ENCODE measurements at places on chromosomes 6 and 20.
A peak's percentile ranks its signal among the peaks of the same experiment; 100 is the strongest.

DNA sequence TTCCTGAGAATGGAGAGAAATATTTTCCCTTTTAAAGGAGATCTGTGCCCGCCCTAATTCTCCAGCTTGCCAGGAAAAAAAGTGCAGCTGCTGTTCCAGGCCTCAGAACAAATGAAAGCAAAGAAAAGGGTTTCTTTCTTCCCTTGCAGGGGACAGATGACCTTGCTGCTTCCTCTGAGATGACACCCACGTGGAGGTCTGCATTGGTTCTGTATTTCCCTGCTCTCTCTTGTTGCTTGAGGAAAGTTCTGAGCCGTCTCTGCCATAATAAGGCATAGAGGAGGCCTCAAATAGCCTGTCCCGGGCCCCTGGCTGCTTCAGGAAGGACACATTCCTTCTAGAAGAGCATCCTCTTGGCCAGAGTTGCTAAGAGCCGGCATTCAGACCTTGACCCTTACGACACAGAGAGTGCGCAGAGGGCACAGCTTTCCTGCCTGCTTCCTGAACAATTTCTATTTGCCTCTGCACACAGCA is 501.8 kb upstream of the SULF2 start:
- H3K4me1 ChIP-seq = peaks cover 19% of the 10 kb centered on the region

- H3K4me3 ChIP-seq = no peak overlapping the region
- no peak for DNase-seq
- no peaks in the 10 kb centered on the region for H3K36me3 ChIP-seq
- H3K4me1 ChIP-seq = no peaks in the 10 kb centered on the region
- no peaks in the 10 kb centered on the region for H3K27me3 ChIP-seq
Measured at GRCh38 chr6:161017766-161018564, 26.4 kb downstream of the MAP3K4 start.

GRCh38 chr20:53149148-53149889 is 177.2 kb downstream of the TSHZ2 start:
- peaks cover 3% of the 10 kb centered on the region for H3K27me3 ChIP-seq
- no peak overlapping the region for H3K4me3 ChIP-seq
- no peak overlapping the region for H3K27ac ChIP-seq
- H3K36me3 ChIP-seq = no peaks in the 10 kb centered on the region
- no peak for DNase-seq
- H3K4me1 ChIP-seq = no peaks in the 10 kb centered on the region

DNA sequence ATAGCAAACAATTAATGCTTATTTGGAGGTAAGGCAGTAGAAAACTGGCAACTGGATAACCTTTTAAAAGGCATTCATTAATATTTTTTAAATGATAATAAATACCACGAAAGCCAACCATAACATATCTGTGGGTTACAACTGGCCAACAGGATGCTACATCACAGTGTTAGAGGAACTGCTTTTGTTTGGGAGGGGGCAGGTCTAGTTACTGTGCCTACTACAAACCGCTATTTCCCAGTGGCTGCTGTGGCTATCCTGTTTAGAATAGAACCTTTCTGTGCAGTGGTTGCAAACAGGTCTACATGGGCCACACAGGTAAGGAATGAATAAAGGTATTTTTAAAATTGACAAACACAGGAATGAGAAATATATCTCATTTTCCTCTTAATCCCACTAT is 976 bp downstream of the PIGT start:
- peak overlapping the region; percentile 79 for H3K4me3 ChIP-seq
- DNase-seq = no peak

DNA sequence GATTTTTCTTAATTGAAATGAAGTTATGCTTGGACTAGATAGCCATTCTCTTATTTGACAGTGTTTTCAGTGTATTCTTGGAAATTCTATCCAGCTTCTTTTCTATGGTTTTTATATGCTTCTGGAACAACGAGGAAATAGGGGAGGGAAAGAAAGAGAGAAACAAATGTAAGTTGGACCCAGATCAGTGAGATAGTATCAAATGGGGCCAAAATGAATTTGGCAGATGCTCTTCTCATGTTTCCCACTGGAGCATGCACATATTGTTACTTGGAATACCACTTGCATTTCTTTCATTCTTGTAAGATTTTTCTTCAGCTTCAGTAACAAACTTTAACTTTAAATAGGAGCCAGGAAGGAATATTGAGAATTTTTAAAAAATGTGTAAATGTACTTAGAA is 312.3 kb downstream of the PRL start:
- H3K27ac ChIP-seq = no peak overlapping the region
- peaks cover 14% of the 10 kb centered on the region for H3K4me1 ChIP-seq
- peak; percentile 63 for DNase-seq
- H3K36me3 ChIP-seq = no peaks in the 10 kb centered on the region
- H3K4me3 ChIP-seq = no peak overlapping the region
- H3K27me3 ChIP-seq = no peaks in the 10 kb centered on the region

DNA sequence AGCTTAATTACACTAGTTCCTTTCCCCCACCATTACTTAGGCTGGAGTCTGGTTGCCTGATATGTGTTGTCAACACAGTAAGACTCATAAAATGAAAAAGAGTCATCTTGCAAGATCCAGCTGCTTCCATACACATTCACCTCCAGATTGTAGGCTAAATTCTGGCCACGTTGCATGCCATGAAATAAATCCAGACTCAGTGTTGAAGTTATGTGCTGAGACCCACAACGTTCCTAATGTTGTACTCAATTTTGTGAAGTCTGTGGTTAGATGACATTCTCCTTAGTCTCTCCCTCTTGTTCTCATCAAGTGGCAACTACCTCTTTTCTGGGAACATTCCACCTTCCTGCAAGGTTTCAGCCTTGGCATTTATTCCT is 212.3 kb downstream of the LMBRD1 start:
- no peaks in the 10 kb centered on the region for H3K27me3 ChIP-seq
- no peaks in the 10 kb centered on the region for H3K36me3 ChIP-seq
- peak overlapping the region; percentile 49 for H3K27ac ChIP-seq
- peak; percentile 39 for DNase-seq

GRCh38 chr6:125140808-125141207 is 12.8 kb upstream of the TPD52L1 start:
- peaks cover 13% of the 10 kb centered on the region for H3K4me1 ChIP-seq
- H3K27ac ChIP-seq = no peak overlapping the region
- no peaks in the 10 kb centered on the region for H3K36me3 ChIP-seq
- peak; percentile 58 for DNase-seq
- no peak overlapping the region for H3K4me3 ChIP-seq

DNA sequence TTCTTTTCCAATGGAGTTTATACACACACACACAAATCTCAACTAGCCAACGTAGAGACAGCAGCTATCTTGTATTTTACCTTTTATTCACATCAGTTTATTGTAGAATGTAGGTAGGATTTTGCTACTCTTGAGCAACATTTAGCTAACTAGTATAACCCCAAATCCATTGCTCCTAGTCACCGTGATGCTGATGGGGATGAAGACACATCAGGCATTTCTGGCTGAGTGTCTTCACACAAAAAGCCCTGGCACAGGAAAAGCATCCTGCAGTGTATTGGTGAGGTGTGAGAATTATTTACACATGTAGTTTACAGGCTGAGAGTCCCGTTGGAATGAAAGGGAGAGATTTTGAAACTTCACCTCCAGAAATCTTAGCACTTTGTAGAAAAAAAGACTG is 65.9 kb upstream of the FBXL4 start:
- H3K36me3 ChIP-seq = no peaks in the 10 kb centered on the region
- H3K4me1 ChIP-seq = peaks cover 26% of the 10 kb centered on the region
- DNase-seq = no peak
- H3K27ac ChIP-seq = peak overlapping the region; percentile 67

Data from astrocyte (in vitro differentiated cells and primary cell).